ENCODE measurements at places on chromosomes 1 and 21.

GRCh38 chr1:203539831-203540546 lies 46.0 kb downstream of the OPTC start:
- no peak for DNase-seq

GRCh38 chr1:103109311-103109920 lies 1.1 kb upstream of the COL11A1 start:
- DNase-seq = peak; percentile 30

DNA sequence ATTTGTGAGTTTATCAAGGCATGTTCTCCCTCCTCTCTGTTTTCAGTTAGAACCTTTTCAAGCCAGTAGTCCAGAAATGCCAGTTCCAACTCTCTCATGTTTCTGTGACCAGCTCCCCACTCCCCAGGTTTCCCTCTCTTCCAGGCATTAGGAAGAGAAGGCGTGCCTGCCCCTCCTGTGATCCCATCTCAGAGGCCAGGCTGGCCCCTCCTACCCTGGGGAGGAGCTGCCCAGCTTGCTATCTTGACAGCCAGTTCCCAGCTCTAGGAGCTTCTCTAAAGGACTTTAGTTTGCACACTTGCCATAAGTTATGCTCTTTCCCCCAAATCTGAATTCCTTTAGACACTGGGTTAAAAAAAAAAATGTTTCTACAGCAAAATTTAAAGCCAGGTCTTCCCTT lies 8.9 kb downstream of the HYI start:
- DNase-seq = no peak

- DNase-seq = peak; percentile 54
These were observed 710.7 kb upstream of the ADAMTS5 start for GRCh38 chr21:27677546-27677945.

- DNase-seq = peak; percentile 22
These were observed 20.7 kb downstream of the FOXO6 start for GRCh38 chr1:41381692-41382479.

DNA sequence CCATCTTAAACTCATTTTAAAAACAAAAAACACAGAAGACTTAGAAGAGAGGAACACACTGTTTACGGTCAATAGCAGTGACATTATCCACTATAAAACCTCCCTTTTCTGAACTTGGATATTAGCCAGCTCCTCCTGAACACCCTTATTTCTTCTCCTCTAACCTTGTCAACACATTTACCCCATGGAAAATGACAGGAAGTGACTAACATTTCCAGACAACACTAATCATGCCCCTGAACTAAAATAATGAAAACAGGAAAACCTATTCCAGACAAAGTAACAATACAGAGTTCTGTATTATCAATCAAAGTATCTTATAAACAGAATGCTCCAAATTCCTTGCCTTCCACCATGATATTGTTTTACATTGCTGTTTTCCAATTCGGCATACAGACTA lies 45.3 kb downstream of the PALMD start:
- DNase-seq = peak; percentile 63

DNA sequence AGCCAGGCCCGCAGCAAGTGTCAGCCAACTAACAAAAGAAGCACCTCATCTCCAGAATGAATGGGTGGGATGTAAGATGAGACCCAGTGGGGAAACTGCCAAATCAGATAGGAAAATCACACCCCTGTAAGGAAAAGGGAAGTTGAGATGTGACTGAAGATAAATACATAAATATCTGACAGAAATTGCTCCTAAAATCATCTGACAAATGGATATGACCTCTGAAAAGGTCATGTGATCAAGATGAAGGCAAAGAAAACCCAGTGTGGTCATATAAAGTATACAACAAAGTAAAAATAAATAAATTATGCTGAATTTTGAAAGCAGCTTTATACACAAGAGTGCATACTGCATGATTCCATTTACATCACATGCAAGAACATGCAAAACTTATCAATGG lies 12.7 kb downstream of the SIPA1L2 start:
- no peak for DNase-seq

DNA sequence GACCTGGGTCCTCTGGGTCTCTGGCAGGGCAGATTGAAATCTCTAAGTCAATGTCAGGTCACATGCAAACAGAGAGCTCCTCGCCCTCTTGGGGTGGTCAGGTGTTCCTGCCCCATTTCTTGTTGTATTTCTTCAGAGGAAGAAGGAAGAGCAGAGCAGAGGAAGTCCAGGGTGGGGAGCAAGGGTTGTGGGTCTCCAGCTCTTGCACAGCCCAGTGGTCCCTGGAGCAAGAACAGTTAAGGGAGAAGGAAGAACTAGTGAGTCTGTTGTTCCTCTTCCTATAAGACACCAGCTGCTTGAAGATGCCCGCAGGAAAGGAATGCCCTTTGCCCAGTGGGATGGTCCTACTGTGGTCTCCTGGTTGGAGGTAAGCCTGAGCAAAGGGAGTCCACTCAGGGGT lies 26.3 kb downstream of the MYOG start:
- DNase-seq = no peak

GRCh38 chr1:96510911-96511310 lies 210.7 kb upstream of the PTBP2 start:
- DNase-seq = no peak

DNA sequence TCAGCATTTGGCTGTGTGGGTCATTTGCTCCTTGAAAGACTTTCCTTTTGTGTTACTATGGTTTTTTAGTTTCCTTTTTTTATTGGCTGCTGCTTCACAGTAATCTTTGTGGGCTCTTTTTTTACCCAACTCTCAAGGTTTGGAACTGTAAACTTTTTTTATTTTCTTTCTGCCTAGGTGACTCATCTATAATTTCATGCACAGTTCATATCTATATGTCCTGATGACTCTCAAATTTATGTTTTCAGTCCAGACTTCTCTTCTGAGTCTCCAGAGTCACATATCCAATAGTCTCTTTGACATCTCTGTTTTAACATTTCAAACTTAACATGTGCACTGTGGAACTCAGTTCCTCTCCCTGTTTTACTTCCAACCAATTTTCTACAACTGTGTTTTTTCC lies 83.4 kb downstream of the ATF6 start:
- peak; percentile 31 for DNase-seq

DNA sequence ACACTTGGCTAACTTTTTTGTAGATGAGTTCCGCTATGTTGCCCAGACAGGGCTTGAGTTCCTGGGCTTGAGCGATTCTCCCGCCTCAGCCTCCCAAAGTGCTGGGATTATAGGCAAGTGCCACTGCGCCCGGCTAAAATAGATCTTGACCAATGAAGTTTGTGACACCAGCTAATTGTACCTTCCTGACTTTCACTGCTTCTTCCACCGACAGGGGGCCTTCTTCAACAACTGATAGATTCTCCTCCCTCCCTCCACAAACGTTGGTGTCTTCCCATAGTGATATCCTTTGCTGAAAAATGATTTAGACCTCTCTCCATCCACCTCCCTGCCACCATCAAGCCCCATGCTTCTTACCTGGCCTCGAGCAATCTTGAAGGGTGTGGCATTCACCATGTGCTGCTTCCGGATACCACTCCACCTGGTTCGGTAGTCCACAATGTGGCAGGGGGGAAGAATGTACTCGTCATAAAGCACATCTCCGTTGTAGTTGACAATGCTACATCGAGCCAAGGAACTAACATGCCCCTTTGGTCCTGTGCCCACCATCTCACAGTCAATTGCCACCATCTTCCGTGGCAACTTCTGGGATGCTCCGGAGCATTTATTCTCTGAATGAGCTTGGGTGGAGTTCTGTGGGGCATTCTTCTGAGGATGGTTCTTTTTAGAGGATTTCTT lies 1.6 kb upstream of the METTL25B start:
- DNase-seq = peak; percentile 70

GRCh38 chr21:34559089-34559631 lies 47.1 kb upstream of the KCNE1 start:
- DNase-seq = peak; percentile 46

DNA sequence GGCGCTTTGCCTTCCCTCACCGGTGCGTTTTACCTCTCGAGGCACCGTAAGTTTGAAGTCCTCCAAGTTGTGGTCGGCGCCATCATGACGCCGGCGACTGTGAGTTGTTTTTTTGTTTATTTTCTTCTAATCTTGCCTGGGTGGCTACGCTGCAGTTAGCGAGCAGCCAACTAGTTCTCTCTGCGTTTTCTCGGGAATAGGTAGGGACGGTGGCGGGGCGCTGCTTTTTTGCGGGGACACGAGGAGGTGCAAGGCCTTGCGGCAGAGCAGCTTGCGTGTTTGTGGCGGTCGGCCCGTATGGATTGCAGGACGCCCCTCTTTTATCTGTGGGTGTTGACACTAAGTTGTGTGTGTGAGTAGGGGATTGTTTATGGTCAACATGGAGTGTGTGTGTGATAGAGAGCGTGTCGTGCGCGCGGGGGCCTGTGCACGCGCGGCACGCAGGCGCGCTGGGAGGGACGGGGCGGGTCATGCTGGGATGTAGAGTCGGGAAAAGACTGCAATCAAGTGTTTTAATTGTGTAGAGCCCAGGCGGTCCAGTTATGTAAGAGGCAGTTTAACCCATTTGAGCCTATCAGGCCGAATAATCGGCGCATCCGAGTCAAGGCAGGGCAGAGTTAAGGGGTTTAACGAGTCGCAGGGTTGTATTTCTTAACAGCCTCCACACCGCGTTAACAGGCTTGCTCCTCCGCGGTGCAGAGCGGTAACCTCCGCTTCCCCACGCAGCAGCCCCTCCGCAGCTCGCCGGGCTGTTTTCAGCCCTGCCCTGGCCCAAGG lies 1.2 kb upstream of the NEGR1 start:
- peak; percentile 77 for DNase-seq

GRCh38 chr1:156122519-156123355 lies 8.2 kb downstream of the LMNA start:
- peak; percentile 92 for DNase-seq

DNA sequence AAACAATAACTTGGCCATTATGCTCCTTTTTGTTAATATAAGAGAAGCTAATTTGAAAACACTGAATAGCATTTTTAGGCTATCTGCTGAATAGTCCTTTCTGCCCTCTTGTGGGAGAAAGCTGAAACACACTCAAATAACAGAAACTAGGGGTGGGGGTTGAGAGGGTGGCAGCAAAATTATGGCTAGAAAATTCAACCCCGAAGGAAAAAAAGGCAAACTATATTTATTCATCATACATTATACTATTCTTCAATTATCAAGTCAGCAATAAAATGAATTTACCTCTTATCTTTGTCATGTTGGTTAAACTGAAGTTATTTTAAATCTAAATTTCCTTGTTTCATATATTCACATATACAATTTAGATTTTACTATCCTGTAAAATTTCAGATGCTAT lies 255.9 kb downstream of the FAF1 start:
- peak; percentile 28 for DNase-seq

- no peak for DNase-seq
These were observed 124.0 kb upstream of the SLC45A1 start for GRCh38 chr1:8193840-8194406.

DNA sequence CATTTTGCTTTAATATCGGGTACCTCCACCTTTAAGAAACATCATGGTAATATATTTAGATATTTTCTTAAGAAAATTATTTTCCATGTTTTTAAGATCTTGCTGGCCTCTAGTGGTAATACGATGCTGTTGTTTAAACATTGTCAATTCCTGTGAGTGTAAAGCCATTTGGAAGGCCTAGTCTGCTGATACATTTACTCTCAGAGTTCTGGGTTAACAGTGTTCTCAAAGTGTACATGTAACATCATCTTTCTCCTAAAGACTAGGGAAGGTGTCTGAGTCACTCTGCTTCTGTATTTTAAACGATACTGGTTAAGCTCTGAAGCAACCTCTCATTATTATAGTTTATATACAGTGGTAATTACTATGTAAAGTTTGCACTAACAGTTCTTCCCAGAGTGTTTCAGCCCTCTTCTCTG lies 189.1 kb downstream of the RASAL2 start:
- DNase-seq = peak; percentile 66

DNA sequence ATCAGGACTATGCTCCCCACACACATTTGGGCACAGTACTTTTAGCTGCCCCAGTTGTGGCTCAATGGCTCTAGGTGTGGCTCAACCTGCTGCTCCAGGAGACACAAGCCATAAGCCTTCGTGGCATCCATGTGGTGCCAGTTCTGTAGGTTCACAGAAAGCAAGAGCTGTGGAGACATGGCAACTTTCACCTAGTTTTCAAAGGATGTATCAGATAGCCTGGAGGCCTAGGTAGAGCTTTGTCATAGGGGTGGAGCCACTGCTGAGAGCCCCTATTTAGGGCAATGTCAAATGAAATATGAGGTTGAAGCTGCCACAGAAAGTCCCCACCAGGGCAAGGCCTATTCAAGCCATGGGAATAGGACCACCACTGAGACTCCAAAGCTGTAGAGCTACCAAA lies 210.5 kb downstream of the LMO4 start:
- no peak for DNase-seq

DNA sequence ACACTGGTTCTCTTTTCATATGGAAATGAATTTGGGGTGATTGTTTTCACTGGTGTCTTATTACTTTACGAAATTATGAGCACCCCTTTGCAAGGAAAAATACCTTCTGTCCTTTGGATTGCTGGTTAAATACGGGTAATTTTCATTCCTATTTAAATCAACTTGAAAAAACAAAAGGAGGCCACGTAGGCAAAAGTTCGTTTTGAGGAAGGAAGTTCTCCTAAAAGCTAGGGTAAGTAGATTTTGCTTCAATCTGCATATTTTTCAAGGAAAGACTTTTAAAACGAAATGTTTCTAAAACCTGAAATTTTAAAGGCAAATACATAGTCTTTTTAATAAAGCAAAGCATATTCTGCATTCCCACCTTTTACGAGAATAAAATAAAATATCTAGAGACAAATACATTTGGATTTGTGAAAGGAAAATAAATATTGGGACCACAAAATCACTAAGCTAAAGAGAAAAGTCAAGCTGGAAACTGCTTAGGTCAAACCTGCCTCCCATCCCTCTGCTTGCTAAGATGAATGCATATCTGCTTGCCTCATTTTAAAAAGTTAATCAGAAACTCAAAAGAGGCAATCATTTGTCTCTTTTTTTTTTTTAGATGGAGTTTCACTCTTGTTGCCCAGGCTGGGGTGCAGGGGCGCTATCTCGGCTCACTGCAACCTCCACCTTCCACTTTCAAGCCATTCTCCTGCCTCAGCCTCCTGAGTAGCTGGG lies 70.9 kb upstream of the ETS2 start:
- no peak for DNase-seq

GRCh38 chr1:67327864-67328466 lies 20.3 kb downstream of the IL12RB2 start:
- DNase-seq = no peak

DNA sequence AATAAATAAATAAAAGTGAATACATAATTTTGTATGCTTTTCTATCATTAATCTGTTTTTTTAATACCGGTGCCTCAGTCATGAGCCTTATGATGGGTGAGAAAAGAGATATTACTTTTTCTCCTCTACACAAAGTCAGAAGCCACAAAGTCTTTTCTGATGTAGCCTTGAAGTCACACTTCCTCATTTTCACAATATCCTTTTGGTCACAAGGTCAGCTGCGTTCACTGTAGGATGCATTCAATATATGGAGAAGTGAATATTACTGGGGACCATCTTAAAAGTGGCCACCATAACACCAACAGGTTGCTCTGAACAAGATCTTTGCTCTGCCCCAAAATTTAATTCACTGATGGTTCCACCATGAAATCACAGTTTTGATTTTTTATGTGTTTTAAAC lies 83.3 kb upstream of the TNR start:
- DNase-seq = no peak

DNA sequence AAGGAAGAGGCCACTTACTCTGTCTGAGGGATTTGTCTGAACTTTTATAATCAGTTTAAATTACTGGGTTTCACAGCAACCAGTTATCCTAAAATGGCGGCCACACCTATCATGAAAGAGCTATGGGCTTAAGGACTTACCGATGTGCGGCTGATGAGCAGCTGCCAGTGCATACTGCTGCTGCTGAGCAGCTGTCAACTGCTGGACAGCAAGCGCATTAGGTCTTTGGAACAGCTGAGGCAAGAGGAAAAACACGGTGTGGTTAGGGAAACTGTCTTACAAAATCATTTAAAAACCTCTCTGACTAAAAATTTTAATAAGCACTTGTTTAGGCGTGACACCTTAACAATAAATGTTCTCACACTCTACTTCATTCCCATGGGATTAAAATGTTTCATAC lies 72.6 kb upstream of the SDC3 start:
- DNase-seq = no peak

Data from fibroblast of skin of right biceps (primary cell).